ENCODE measurements at places on chromosomes 1 and 21.

DNA sequence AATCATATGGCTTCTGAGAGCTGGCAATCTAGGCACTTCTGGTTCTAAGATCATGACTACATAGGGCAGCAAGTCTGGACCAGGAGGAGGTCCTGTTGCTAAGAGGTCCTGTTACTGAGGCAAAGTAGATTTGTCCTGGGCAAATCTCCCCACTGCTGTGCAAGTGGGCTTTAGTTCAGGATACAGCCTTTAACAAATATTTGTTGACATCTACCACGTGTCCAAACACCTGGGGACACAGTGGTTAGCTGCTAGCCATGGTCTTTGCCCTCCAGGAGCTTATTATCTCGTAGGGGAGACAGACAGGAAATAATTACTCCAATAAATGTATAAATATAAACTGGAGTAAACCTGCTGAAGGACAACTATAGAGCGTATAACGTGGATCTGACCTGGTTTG lies 3.2 kb downstream of the CGN start:
- DNase-seq, result peak; percentile 36

DNA sequence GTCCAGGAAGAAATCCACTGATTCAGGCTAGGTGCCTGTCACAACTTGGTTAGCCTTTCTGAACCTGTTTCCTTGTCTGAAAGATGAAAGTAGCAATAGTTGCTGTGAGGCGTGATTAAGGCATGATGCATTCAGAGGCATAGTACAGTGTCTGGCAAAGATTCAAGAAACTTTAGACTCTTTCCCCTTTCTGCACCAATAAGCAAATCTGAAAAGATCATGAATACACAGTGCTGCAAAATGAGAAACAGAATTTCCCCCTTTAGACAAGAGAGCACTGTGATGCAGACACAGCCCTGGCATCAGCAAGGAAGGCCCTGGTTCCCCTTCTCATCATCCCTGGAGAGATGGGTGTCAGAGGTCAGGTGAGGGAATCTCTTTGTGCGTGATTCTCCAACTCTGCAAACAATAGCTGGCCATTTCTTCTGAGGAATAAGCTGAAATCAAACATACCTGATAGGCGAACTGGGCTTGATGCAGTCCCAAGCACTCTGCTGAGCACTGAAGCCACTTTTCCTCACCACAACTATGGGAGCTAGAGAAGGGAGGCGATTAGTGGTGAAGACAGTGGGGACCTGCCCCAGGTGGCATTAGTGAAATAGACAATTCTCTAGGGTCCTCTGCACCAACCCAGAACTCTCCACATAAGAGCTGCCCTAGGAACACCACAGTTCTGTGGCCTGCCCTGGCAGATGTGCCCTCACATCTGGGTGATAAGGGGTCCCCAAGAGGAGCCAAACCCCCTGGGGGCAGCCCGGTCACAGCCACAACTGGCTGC lies 41.7 kb downstream of the ITPKB start:
- peak; percentile 95 for DNase-seq

- peak; percentile 45 for DNase-seq
Observed at GRCh38 chr1:74729741-74730478, 2.9 kb downstream of the CRYZ start.

- peak; percentile 68 for DNase-seq
Observed at GRCh38 chr1:227299241-227299627, 19.1 kb downstream of the CDC42BPA start.

DNA sequence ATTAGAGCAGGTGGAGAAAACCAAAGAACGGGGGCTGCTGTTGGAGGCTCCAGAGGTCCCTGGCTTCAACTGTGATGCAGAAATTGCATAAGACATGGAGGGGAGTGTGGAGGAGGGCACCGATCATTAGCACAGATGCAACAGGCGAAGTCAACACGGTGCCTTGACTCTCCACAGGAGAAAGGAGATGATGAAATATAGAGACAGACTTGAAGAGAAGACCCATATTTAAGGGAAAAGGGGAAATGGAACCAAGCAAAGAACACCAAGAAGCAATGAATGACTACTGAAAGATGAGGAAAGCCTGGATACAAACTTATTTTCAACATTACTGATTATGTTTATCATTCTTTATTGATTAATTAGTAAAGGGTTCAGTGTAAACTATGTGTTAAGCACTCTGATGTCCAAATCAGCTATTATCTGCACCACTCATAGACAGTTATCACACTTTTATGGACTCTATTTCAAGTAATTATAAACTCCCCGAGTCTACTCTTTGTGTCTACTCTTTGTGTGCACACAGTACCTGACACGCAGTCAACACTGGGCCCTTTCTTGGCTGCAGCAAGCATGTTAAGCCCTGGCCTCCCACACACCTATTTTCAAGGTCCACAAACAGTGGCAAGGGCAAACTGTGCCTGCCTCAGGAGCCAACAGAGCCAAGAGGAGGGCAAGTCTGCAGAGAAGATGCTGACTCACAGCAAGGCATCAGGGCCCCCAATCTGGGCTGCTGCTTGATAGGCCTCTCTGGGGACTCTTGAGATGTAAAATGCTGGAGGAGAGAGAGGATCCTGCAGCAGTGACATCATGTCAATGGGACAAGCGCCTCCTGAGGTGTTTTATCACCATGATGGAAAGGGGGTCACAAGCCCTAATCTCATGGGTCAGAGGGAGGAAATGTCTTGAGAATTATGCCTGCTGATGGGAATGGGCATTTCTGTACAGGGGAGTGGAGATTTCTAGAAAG lies 17.6 kb downstream of the PCNX2 start:
- no peak for DNase-seq

DNA sequence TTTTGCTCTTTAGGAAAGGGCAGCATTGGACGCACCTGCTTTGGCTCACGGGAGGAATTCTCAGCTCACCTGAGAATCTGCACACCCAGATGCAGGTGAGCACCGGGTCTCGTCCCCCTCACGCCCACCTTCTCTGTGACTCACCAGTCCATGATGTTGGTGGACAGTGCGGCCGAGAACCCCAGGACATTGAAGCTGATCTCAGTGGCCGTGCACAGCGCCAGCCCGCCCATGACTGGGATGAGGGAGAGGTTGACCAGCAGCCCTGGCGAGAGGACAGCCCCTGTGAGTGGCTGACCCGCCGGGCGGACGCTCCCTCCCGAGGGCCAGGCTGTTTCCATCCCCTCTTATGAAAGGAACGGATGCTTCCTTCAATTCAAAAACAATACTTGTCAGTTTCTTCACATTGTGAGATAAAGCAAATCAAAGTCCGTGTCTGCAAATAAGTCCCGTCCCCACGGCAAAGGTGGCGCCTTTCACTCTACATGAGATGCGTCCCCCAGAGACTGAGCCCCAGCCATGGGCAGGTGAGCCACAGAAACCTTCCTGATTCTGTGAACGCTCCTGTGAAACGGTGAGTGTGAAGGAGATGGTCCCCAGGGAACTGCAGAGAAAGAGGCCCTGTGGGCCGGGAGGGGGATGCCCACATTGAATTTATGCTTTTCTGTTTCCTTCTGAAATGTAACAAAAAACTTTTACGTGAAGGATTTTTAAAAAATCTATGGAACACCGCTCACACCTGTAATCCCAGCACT lies 12.7 kb upstream of the CDK11B start:
- DNase-seq, result no peak

GRCh38 chr1:222788402-222789156 lies 26.3 kb upstream of the DISP1 start:
- DNase-seq, result peak; percentile 55

- no peak for DNase-seq
Observed at GRCh38 chr1:180150982-180151381, 3.7 kb upstream of the QSOX1 start.

GRCh38 chr1:218895064-218895587 lies 278.6 kb upstream of the LYPLAL1 start:
- DNase-seq, result no peak

GRCh38 chr1:25204797-25205480 lies 27.4 kb downstream of the SYF2 start:
- peak; percentile 53 for DNase-seq

- no peak for DNase-seq
Observed at GRCh38 chr21:39658066-39658465, 45.3 kb downstream of the B3GALT5 start.

DNA sequence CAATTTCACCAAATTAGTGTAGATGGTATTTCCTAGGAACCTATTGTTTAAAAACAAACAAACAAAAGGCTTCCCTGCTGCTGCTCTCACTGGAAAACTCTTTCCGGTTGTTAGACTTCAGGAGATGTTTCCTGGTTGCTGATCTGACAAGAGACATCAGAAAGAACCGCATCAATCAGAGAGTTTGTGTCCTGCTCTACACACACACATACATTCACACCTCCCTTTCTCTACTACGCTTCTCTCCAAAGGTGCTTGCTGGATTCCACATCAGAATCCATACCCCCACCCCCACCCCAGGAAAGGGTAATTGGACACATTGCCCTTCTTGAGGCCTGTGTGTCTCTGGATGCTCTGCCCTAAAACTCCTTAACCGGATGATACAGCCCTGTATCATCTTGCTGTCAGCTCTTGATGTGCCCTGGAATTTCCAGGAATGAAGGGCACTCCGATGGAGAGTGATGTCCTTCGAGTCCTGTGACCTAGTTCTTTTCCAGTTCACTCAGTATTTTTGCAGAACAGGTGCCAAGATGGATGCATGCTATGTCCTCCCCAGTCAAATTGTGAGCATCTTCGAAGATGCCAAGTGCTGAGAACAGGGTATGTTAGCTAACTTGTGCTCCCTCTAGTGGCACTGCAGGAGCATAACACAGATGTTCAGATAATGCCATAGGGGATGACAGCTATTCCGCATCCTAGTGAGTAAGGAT lies 113.7 kb upstream of the SLC35F3 start:
- peak; percentile 79 for DNase-seq

DNA sequence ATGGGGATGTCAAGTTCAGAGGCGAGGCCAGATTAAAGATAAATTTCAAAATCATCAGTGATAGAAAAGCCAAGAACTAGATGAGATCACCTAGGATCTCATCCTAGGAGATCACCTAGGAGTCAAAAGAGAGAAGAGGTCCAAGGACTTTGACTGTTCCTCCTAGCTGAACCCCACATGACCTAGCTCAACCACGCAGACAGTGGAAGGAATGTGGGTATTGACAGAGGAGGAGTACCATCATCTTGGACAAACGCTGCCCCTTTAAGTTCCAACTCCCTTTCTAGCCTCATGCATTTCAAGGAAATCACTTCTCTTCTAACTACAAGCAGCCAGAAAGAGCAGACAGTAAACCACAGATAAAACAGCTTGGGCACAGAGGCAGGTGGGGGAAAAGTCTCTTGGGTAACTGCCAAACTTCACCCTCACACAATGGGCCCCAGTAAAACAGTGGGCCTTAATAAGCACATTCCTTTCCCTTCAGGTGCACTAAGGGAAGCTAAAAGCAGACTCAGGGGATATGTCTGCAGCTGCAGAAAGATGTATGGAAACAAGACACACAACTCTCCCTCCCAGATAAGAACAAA lies 12.5 kb upstream of the FAM76A start:
- no peak for DNase-seq

- peak; percentile 90 for DNase-seq
Observed at GRCh38 chr1:33470495-33471012, 1.9 kb upstream of the ZSCAN20 start.

DNA sequence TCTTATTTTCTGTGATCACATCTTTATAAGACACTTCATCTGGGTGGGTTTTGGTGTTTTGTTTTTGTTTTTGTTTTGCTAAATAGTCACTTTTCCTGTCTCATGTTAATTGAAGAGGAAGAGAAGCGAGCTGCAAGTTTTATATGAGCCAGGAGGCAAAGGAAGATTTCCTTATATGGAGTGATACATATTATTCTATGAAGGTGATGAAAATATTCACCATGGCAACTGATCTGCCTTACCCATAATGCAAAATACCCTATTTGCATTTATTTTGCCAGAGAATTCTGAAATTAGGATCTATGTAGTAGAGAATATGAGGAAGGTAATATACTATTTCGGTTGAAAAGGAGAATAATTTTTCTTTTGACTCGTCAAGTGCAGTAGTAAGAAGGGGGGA lies 13.9 kb downstream of the CXADR start:
- no peak for DNase-seq

- no peak for DNase-seq
Observed at GRCh38 chr1:230465691-230466090, 39.6 kb upstream of the PGBD5 start.

GRCh38 chr1:1356796-1357401 lies 1.5 kb downstream of the MXRA8 start:
- DNase-seq, result no peak

GRCh38 chr1:161305867-161306519 lies 3.8 kb downstream of the MPZ start:
- peak; percentile 81 for DNase-seq

GRCh38 chr1:212556822-212557549 lies 51.6 kb upstream of the ATF3 start:
- no peak for DNase-seq

GRCh38 chr1:74480068-74480467 lies 32.3 kb downstream of the LRRC53 start:
- no peak for DNase-seq

DNA sequence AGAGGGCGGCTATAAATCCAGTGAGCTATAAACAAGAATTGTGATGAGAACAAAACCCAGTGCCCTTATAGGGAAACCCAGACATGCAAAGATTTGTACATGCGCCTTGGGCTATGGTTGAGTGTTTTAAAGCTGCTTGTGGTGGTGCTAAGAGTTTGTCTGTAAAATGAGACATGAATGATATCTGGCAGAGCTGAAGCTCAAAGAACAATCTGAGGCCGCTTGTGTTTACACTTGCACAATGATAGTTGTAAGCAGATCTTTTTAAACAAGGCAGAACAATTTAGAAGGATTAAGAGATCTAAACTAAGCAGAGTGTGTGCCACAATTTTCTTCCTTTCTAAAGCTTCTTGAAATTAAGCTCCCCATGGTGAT lies 80.4 kb upstream of the ADAMTS5 start:
- DNase-seq, result peak; percentile 68

GRCh38 chr1:53627031-53627430 lies 111.9 kb downstream of the GLIS1 start:
- no peak for DNase-seq

DNA sequence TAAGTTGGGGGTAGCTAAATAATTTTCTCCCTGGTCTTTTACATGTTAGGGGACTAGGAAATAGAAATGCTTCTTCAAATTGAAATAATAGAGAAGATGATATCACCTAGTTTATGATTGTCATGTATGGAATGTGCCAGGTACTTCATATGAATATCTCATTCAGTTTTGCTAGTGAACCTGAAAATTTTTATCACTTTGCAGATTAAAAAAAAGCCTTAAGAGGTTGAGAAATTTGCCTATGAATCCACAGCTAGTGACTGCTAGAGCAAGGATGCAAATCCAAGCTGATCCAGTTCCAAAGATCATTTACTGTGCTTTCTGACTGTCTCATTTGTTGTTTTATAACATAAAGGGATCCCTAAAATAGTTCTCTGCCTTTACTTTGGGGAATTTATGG lies 24.7 kb downstream of the RNF2 start:
- DNase-seq, result peak; percentile 23

DNA sequence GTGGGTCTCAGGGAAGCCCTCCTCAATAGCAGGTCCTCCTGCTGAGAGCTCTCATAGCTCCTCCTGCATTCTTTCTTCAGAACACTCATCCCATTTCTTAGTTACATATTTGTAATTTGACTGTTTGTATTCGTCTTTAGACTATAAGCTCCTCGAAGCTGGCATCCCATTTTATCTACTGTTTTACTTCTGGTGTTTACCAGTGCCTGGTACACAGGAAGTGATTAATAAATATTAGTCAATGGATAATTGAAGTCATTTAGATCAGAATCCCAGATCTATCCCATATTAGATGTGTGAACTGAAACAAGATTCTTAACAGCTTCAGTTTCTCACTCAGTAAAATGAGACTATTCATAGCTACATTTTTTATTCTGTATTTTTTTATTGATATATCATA lies 88.7 kb downstream of the PLPP3 start:
- no peak for DNase-seq

- DNase-seq, result peak; percentile 47
Observed at GRCh38 chr1:67629370-67630075, 55.5 kb upstream of the GADD45A start.

GRCh38 chr1:21882721-21883415 lies 54.2 kb downstream of the HSPG2 start:
- no peak for DNase-seq
